ENCODE measurements at places on chromosomes 2 and 18.
A peak's percentile ranks its signal among the peaks of the same experiment; 100 is the strongest.

GRCh38 chr2:141455211-141455826, 675.5 kb downstream of the LRP1B start:
- DNase-seq = no peak

DNA sequence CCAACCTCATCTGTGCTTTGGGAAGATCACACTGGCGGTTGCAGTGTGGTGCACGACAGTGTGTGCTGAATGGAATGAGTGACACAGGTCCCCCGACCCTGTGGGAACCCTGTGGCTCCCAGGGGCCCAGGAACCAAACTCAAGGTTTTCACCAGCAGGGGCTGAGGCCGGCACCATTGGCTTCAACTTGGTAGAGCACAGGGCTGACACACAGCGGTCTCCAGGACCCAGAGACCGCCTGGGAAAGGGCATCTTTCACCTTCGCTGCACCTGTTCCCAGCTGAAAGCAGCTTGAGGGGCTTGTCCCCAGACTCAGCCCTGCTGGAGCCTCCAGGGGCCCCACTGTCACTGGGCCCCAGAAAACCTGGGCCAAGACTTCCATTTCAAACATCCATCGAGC, 59.0 kb upstream of the ODC1 start:
- DNase-seq = no peak

- DNase-seq = no peak
These were observed 47.5 kb upstream of the ZNF397 start for GRCh38 chr18:35193316-35193715.

GRCh38 chr2:197223451-197223850, 87.1 kb downstream of the ANKRD44 start:
- no peak for DNase-seq

DNA sequence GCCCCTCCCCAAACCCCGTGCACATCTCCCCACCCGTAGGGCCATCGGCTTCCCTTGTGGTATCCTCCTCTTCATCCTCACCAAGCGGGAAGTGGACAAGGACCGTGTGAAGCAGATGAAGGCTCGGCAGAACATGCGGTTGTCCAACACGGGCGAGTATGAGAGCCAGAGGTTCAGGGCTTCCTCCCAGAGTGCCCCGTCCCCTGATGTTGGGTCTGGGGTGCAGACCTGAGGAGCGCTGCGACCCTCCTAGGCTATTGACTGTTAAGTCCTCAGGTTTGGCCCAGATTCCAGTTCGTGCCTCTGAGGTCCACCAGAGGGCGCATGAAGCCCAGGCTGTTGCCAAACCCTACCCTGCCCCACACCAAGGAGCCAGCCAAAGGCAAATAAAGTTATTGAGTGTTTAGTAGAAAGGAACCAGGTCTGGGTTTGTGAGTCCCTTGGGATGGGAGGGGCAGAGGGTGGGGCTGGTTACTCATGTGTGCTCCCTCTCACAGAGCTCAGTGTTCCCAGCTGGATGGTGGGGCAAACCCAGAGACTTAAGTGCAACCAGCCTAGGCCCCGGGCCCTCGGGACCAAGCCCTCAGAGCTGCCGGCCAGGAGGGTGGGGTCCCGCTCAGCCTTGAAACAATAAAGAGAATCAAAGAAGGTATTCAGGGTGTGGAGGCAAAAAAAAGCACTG, 2.4 kb downstream of the PNKD start:
- DNase-seq = peak; percentile 62

DNA sequence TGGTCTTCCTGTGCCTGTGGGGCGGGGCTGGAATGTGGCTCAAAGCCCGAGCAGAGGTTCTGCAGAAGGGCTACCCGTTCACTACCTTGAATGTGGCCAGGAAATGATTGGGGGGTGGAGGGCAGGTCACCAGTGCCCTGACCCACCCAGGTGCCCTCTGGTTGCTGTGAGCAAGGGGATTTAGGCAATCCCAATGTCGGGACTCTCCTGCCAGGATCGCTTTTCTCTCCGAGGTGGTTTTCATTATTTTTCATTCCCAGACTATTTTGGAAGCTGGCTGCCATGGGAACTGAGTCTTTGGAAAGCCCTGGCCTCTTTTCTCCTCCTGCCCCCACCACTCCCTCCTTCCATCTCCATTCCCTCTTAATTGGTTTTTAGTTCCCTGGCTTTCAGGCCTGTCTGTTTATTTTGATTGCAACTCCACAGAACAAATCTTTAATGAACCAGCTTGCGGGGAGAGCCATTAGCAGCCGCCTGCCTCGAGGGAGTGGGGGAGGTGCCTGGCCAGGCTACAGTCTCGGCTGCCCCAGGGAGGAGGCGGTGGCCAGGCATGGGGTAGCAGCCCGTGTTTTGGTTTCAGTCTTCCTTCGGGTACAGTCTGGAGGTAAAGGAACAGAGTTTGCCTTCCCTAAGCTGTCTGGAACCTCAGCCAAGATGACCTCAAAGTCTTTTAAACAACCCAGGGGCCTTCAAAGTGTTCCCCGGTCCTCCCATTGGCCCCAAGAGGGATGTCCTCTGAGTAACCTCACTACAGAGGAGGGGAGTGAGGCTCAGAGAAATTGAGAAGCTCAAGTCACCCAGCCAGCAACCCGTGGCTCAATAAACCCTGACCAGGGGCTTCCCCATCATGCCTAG, 114.4 kb upstream of the HAAO start:
- no peak for DNase-seq

DNA sequence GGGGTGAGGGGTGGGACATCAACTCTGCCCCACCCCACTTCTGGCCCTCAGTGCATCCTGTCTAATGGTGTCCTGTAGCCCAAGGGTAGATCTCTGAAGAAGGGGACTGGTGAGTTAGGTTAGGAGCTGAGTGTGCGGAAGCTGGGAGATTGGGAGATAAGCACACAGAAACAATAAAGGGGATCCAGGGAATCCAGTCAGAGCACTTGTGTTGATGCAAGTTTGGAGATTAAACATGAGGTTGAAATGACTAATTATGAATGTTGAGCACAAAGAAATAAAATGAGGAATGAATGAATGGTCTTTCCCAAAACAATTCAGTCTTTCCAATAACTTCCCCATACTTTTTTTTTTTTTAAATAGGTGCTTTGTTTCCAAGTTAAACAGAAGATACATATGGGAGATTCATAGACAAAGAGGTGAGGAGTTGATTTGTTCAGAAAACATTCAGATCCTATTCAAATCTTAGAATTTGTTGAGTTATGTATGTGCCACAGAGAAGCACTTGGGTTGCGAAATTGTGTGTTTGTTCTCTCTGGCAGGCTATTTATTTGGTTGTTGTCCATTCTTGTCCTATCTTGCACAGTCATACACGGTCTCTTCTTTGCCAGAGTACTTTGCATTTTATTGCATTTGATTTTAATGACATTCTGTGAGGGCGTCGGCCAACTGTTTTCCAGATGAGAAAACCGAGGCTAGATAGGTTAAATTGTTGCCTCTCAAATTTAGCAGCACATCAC, 31.6 kb upstream of the NABP1 start:
- DNase-seq = no peak

DNA sequence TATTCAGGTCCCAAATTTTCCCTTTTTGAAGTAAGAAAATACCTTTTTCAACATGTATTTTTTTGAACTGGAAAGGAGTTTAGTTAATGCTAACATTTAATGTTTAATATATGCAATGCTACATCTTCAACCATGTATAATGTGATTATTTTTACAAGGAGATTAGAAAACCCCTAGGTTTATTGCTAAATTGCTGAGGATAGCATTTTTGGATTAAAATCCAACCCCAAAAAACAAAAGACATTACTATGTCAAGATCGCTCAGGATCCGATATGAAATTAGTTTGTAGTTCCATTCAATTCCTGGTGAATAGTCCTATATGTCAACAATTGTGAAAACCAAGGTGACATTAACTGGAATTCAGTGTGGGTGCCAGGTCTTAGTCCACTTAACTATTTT, 35.2 kb downstream of the LRP1B start:
- no peak for DNase-seq

GRCh38 chr2:105812180-105813044, 67.7 kb downstream of the NCK2 start:
- no peak for DNase-seq

GRCh38 chr2:143702931-143703330, 573.7 kb downstream of the ARHGAP15 start:
- DNase-seq = no peak

GRCh38 chr2:43218702-43219382, 7.6 kb downstream of the ZFP36L2 start:
- DNase-seq = peak; percentile 50

DNA sequence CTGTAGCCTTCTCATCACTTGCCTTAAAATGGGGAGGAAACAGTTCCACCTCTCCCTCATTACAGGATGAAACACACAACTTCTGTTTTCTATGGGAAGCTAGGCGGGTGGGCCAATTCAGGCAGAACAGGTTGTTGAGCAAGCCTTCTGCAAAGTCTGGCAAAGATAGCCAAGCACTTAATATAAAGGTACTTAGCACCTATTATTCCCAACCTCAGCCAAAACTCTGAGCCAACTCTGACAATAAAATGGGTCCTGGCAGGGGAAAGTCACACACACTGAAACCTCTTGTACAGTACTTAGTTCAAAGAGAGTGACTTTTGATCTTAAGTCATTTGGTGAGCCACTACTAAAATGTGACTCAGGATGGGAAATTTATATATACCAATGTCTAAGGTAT, 15.8 kb upstream of the SOCS6 start:
- DNase-seq = no peak

- no peak for DNase-seq
These were observed 180.4 kb upstream of the NRXN1 start for GRCh38 chr2:51212374-51212773.

DNA sequence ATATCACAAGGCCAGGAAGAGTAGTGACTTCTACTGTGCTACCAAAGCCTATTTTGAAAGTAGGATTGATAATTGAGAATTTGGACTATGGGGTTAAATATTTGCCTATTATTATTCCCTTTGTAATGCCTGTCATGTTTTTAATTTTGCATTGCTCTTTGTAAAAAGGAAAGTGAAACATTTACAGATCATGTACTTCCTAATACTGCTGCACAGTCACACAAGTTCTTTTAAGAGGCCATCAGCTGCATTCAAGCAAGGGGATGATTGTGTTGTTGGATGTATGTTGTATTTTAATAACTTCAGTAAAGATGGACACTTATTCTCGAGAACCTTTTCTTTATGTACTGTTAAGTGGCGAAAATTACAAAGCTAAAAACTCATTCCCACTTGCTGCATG, 70.1 kb downstream of the PLEKHA3 start:
- no peak for DNase-seq

GRCh38 chr2:240134466-240134865, 1.6 kb downstream of the COPS9 start:
- DNase-seq = no peak

GRCh38 chr2:2657121-2657962, 326.3 kb upstream of the MYT1L start:
- DNase-seq = no peak

DNA sequence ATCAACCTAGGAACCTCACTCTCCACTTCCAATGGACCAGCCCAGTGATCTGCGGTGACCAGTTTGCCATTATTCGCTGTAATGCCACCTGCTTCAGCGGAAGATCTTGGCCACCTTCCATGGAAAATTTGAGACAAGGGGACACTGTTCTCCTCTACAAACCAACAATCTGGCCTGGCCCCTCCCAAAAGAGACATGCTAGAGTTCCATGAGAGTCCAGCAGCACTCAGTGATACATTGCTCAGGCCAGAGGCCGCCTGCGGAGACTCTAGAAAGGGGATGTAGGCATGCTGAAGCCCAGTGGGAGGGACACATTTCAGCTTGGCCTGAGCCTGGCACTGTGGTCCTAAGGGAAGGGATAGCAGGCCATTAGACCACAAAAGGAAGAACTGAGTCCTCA, 58.3 kb downstream of the COL6A3 start:
- DNase-seq = no peak

DNA sequence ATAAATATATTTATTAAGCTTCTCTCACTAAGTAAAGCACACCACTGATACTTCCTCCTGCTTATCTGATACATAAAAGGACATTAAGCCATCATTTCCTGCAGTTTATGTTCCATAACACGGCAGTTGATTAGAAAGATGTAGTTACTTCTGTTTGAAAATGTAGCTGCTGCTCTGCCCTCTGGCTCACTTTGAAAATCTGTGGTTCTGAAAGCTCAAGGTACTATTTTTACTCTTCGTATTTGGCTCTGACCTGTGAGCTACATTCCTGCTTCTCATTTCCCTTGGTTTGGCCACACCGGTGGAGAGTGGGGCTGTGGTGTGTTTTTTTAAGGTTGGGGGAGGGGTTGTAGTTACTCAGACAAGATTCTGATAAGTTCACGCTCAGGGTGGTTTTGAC, 12.8 kb upstream of the TTN start:
- no peak for DNase-seq

DNA sequence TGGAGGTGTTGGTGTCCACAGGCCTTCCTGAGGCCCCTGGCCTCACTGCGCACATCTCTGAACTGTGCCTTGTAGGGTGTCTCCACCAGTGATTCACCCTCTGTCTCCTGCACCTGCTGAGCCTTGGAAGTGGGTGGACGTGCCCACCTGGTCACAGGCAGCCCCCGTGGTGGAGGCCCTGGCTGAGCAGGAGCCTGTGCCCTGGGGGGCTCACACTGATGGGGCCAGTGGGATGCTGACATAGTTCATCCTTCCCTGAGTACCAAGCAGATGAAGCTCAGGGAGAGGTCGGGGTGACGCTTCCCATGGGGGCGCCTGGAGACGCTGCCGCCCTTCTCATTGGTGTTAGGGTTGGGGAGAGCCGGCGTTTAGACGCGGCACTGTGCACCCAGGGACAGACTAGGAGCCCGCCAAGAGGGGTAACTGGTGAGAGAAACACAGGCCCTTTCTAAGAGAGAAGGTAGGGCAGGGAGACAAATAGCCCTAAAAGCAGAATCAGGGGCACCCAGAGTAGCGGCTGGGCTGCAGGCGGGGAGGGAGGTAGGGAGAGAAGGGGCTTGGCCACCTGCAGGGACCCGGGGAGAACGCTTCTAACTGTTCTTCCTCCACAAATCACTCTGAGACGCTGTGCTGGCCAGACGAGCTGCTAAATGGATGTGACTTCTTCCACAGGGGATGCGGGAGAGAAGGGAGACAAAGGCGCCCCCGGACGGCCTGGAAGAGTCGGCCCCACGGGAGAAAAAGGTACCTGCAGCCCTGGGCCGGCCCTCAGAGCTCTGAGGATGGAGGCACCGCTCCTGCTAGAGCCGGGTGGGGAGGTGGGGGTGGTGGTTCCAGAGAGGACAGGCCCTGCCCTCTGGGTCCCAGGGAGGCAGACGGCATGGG, 18.0 kb downstream of the COLEC11 start:
- DNase-seq = no peak

DNA sequence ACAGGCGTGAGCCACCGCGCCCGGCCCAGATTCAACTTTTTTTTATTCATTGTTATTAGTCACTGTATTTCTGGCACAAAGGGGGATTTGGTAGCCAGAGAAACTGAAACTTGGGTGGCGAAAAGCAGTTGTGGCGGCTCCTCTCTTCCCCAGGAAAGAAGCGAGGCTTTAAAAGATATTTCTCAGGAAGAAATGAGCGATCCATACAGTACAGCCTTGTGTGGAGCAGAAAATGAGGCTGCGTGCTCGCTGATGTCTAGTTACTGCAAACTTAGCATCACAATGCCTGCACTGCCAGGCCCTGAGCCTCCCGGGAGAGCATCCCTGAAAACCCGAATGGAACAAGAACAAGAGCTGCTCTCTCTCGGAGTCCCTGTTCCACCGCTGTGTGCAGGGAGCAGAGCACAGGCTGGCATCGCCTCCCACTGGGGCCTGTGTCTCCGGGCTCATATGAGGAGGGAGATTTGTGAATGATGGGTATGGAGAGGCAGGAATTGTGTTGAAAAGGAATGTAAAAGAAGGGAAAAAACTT, 234.0 kb downstream of the ZNF516 start:
- no peak for DNase-seq

GRCh38 chr2:207403141-207403540, 126.6 kb upstream of the CREB1 start:
- DNase-seq = no peak

GRCh38 chr2:234829074-234829455, 122.8 kb upstream of the SH3BP4 start:
- DNase-seq = no peak

All from activated T-helper 1 cell treated with anti-CD3 and anti-CD28 coated beads, Interleukin-2, amount 50 U/mL, for 16 hours (primary cell).